ENCODE measurements at places on chromosomes 5 and 9.

DNA sequence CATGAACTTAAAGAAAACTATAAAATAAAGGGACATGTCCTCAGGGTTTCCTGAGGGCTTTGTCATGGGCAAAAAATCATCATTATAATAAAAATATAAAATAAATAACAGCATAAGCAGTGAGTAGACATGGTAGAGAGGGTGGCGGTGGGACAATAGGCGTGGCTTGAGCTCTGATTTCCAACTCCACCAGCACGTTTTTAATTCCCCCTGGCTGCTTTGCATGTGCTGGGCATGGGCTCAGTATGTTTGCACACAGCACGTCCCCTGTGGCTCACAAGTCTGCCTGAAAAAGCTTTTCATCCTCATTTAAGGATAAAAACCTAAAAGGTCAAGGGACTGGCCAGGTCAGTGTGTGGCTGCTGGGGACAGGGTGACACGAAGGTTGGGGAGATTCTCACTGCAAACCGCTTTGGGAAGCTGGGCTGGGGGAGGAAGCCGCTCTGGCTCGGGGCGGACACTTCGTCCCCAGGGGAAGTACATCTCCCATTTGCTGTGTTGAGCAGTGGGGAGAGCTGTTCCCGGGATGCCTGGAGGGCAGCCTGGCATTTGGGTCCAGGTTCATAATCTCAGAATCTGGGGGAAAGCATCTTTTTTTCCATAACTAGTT, 32.6 kb downstream of the NKX2-5 start:
- DNase-seq, result no peak

- DNase-seq, result no peak
These were observed 47.5 kb downstream of the BARX1 start for GRCh38 chr9:93907551-93908199.

DNA sequence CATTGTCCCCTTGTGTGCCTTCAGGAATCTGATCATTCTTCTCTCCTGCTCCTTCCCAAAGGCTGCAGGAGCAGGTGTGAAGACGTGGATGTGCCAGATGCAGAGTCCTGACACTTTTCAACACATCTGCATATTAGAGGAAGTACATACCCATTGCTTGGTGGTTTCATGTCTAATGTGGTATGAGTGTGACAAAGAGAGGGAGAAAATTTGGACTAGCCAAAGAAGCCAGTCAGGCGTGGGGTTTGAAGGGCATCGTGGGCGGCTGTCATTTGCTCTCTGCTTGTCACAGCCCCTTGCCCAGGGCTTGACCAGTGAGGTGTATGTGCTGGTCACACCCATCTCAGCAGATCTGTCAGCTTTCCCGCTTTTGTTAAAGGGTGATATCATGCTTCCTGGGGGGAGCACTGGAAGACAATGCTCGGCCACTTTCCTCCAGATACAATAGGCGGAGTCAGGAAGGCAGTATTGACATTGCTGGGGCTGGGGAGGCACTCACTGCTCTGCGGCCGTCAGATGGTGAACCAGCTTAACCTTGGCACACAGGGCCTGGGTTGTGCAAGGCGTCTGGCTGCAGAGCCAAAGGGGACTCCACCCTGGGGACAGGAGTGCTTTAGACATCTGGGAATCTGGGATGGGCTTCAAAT, 8.6 kb downstream of the TEK start:
- no peak for DNase-seq

- DNase-seq, result no peak
These were observed 45.7 kb downstream of the PPARGC1B start for GRCh38 chr5:149775785-149776184.

DNA sequence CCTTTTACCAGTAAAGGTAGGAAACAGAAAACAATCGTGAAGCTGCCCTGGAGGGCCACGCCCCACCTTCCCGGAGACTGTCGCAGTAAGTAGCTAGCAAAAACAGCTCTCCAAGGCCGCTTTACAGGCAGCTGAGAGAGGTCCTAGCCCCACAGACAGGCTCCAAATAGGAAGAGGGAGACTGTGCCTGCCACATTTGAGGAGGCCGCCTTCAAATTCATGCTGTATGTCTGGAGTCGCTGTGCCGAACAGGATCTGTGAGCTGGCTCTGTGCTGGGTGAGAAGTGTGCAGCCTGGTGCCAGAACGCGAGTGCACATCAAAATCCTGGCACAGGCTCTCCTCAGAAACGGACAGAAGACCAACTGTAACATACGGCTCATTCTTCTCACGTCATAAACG, 582.2 kb downstream of the CETN3 start:
- DNase-seq, result no peak

DNA sequence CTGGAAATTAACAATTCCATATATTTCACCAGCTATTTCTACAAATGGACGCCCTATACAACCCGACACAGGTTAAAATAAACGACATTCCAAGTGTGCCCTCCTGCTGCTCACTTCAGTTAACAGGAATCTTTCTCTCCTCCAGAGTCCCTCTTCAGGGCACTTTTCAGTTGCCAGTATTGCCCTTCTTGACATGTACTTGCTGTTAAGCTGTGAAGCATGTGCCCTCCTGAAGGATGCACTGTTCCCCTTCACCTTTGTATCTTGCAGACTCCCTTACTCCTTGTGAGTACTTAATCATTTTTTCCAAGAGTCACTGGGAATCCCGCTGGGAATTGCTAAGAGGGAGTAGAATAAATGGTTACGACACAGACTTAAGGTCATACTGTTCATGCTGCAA, 364.1 kb downstream of the CTNND2 start:
- no peak for DNase-seq

GRCh38 chr5:6780802-6781391, 67.7 kb downstream of the TENT4A start:
- no peak for DNase-seq

- DNase-seq, result no peak
These were observed 3.4 kb upstream of the CTSL start for GRCh38 chr9:87722393-87723088.

GRCh38 chr9:35691757-35692301, 2.1 kb upstream of the TPM2 start:
- DNase-seq, result no peak

- DNase-seq, result no peak
These were observed 86.8 kb upstream of the OSMR start for GRCh38 chr5:38758774-38759600.

GRCh38 chr5:159788835-159789331, 127.4 kb upstream of the ADRA1B start:
- DNase-seq, result no peak

DNA sequence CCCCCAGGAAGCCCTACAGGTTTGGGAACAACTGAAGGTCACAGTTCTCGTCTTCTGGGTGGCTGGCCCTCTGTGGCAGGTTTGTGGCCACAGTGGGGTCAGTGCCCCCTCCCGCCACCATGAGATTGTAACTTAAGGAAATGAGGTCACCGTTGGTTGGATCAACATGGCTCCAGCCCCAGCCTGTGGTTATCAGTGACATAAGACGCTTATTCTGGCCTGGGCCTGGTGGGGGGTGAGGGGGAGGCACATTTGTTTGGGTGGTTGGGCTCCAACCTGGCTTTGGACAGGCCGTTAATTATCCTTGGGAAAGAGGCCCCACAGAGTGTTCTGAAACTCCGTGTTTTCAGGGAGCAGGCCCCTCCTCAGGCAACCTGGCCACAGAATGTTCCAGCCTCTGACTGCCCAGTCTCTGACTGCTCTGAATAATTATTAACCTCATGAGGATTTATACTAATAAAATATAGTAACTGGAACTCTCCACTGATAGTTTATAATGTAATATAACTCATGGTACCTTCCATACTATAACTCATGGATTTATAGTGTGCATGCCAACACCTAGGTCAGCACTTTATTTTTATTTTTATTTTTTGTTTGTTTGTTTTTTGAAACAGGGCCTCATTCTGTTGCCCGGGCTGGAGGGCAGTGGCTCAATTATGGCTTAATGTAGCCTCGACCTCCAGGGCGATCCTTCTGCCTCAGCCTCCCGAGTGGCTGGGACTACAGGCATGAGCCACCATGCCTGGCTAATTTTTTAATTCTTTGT, 58.0 kb upstream of the RPL26L1 start:
- DNase-seq, result no peak

DNA sequence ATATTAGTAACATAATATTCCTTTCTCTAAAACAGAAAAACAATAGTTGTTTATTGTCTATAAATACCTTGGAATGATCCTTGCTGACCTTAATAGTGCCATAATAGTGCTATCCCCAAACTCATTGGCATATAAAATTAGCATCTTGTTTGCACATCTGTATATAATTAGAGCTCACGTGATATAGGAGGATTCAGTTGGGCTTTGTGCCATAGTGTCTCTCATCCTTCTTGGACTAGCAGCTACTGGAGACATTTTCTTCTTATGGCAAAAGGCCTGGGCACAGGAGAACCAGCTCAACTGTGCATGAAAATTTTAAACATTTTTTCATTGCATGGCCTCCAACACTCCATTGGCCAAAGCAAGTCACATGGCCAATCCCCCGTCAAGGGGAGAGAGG, 342.5 kb downstream of the SPATA31D1 start:
- no peak for DNase-seq

- DNase-seq, result no peak
These were observed 19.6 kb upstream of the TMEM252 start for GRCh38 chr9:68560071-68560844.

- no peak for DNase-seq
These were observed 21.8 kb downstream of the ZBED3 start for GRCh38 chr5:77065256-77065655.

- no peak for DNase-seq
These were observed 815.1 kb downstream of the TLE1 start for GRCh38 chr9:80874276-80874675.

DNA sequence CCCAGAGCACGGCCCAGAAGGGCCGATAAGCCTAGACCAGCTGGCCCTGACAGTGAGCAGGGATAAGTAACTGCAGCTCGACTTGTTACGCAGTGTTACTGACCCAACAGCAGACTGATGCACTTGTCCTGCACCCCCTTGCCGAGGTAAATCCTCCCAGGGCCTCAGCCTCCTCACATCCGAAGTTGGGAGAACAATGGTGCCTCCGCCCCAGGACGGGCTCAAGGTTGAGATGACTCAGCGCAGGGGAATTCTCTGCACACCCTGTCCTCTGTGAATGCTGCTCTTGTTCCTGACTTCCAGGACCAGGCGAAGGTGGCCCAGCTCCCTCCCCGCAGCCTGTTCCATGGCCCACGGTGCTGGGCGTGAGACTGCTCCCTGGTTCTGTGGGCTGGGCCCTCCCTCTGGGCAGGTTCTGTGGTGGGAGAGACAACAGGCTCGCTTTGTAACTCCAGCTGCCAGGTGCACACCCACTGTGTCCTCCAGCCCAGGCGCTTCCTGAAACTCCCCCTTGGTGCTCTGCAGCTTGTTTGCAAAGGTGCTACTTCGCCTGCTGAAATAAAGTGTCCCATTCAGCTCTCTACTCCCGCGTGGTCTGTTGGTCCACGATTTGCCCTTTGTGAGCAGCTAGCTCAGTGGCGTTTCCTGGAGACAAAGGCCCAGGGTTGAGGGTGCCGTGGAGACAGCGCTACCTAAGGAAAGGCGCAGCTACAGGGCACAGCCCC, 40.1 kb upstream of the SLC6A19 start:
- no peak for DNase-seq

DNA sequence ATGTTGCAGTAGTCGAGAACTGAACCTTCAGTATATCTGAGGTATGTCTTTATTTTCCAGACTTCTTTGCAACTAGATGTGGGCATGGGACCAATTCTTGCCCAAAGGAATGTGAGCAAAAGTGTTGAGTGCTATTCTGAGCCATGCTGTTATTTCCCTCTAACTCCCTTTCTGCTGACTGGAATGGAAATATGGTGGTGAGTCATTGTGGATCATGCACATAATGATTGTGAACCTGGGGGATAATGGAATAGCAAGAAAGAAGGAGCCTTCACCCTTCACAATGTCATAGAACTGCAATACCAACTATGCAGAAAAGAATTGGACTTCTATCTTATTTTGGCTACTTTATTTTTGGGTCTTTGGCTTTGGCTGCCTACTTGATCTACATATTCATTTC, 10.3 kb upstream of the DOCK2 start:
- DNase-seq, result no peak

DNA sequence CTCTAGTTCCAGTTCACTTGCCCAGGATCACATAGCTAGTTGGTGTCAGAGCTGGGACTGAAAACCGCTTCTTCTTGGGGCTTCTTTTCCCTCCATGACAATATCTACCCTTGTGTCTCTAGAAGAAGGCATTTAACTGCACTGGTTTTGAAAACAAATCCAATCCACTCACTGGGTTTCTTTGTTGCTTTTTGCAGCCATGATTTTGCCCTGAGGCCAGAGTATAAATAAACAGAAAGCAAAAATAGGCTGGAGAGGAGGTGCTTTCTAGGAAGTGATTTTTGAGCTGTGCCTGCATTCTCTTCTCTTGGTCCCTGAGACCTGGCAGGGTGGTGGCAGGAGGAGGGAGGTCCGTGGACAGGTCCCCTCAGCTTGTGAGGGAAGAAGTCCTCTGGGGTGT, 6.9 kb upstream of the TRIO start:
- no peak for DNase-seq

GRCh38 chr9:76591256-76591950, 132.4 kb downstream of the GCNT1 start:
- DNase-seq, result no peak

DNA sequence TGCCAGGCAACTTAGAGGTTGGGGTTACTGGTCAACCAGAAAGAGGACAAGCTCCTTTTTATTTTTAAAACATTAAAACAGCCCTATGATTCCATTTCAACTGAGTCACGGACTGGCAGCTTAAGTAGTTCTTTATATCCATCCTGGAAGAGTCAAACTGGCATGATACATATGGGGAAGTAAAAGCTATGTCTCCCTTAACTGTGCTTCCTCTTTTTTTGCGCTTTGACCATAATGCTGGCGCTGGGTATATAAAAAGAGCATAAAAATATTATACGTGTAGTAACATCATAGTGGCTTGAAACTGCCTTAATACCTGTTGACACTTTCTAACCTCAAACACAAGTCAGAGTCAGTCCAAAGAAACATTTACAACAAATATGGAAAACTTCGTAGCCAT, 274.4 kb downstream of the CSNK1G3 start:
- no peak for DNase-seq

DNA sequence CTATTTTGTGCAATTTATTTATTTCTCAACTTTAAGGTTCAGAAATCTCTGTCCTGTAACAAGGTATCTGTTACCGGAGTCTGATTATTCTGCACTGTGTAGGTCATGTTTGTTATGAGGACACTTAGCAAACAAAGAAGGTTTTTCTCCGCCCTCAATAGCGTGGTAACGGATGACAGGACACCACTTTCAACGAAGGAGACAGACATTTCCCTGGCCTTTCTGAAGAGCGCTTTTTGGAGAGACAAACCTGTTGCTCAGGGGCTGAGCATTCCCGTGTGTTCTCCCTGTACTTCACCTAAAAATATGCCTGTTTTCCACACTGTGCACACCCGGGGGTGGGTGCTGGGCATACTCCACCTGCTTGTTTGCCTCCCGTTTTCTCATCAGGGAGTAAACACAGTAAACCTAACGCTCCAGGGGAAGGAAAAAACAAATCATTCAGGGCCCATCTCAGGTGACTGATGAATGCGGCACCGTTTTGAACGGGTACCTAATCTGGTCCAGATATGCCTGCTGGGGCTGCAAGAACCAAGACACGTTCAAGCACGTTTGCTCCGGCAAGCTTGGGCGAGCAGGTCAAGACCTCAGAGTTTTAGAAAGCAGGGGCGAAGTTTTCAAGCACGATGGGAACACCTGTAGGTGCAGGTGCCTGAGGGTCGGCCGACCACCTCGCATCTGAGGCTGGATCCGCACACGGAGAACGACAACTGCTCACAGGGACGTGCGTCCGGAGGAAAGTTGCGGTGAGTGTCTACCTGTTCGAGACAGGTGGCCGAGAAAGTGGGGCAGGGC, 859 bp downstream of the RETREG1 start:
- DNase-seq, result no peak
